Stimulated activated CD4-positive, alpha-beta T cell treated with anti-CD3 and anti-CD28 coated beads, TNF-alpha, amount 100 ng/mL, for 4 hours (primary cell): ENCODE measurements at places on chromosomes 5 and 9.

GRCh38 chr5:107361945-107362344 is 308.8 kb downstream of the EFNA5 start:
- DNase-seq: no peak

- no peak for DNase-seq
Measured at GRCh38 chr5:146606893-146607292, 90.9 kb upstream of the GPR151 start.

GRCh38 chr9:89888233-89888632 is 283.4 kb downstream of the GADD45G start:
- no peak for DNase-seq

- DNase-seq: no peak
Measured at GRCh38 chr9:105414947-105415661, 32.7 kb upstream of the FSD1L start.

DNA sequence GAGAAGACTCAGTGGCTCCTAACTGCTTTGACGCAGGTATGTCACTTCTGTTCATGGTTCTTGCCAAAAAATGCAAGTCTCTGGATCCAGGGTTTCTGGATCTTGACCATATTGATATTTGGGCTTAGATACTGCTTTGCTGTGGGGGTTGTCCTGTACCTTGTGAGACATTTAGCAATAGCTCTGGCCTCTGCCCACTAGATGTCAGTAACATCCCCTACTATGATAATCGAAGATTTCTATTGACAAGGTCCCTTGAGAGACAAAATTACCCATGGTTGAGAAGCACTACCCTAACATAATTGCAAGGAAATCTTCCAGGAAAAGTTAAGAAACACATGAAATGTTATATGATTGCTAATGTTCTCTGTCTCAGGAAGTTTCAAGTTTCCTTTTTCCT is 285.4 kb downstream of the TMEM232 start:
- DNase-seq: no peak

- DNase-seq: no peak
Measured at GRCh38 chr5:151903243-151903653, 21.4 kb downstream of the GLRA1 start.
